ENCODE measurements at places on chromosomes 2 and 18.

DNA sequence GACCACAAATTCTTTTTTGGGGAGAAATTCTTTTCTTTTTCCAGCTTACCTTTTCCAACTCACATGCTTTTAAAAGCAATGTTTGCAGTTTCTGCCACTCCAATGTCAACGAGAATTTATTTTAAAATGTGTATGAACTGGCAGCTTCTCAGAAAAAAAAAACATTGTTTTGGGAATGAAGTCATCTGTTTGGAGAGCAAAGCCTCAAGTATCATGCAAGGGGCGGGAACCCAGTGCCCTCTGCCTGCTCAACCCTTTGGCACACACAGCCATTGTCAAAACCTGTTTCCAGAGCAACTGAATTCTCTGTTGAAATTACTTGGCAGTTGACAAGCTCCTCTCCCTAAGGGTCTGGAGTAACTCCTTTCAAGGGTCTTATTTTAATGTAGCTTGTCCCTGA lies 128.5 kb downstream of the QPCT start:
- DNase-seq = no peak

DNA sequence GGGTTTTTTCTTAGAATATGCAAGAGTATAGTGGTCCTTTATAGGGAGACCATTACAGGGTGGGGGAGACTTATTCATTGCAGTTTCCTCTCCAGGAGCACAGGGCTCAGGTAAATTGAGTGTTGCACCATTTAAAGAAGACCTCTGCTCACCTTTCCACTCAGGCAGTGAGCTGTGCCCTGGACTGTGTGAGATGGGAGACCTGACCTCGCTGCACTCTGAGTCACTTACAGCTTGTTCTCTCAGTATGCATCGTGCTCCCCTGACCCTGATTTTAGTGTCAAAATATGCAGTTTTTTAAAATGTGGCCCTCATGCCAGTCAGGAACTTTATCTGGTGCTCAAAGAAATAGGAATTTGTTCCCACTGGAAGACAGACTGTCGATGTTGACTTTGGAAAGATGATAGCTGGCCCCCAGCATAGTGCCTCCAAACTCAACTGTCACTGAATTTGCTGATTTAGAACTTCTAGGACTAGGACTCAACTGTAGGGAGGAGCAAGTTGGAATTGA lies 146.7 kb upstream of the EPAS1 start:
- no peak for DNase-seq

DNA sequence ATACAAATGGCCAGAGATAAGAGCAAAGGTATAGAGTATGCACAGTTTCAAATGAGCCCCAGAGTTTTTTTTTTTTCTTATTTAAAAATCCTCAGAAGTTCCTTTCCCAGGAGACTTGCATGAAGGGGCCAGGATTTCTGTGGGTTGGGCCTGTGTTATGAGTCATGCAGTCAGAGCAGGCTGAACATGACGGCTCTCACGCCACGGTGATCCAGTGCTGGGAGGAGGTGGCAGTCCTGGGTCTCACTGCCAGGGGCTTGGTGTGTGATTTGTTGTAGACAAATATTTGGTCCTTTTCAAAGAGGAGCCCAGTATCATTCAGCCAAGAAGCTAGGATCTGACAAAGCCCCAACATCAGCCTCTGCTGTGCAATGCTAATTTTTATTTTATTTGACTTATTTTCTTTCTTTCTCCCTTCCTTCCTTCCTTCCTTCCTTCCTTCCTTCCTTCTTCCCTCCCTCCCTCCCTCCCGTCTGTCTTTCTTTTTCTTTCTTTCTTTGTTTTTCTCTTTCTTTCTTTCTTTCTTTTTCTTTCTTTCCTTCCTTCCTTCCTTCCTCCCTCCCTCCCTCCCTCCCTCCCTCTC lies 10.4 kb upstream of the KCNE4 start:
- DNase-seq = no peak

DNA sequence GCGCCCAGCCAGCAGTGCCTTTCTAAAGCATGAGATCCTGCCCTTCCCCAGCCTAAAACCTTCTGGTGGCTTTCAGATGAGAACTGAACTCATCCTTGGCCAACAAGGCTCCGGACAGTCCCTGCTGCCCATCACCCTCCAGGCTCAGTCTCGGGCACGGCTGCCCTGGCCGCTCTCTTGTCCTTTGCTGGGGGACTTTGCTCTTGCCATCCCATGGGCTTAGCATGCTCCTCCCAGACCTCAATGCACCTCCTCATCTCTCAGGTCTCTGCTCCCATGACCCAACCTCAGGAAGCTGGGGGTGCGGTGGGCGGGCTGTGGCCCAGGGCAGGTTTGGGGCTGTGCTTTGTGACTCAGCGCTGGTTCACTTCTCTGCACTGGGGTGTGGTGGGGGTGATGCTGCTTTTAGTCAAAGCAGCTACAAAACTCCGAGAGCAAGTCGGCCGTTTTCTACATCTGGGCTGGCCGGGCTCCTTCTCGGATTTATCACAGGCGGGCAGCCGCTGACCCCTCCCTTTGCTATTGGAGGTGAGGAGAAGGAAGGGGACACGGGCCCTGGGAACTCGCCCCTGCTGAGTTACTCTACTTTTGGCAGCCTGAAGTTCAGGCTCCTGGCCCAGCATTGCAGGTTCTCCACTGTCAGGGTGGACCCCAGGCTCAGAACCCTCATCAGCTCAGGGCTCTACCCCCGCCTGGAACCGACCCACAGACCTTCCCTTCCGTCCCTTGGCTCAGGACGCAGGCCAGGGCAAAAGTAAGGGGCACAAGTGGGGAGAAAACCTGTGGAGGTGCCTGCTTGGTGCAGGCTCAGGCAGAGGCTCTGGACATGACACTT lies 90.6 kb upstream of the TAF1B start:
- peak; percentile 50 for DNase-seq

GRCh38 chr2:112709703-112710102 lies 11.1 kb upstream of the NT5DC4 start:
- no peak for DNase-seq

DNA sequence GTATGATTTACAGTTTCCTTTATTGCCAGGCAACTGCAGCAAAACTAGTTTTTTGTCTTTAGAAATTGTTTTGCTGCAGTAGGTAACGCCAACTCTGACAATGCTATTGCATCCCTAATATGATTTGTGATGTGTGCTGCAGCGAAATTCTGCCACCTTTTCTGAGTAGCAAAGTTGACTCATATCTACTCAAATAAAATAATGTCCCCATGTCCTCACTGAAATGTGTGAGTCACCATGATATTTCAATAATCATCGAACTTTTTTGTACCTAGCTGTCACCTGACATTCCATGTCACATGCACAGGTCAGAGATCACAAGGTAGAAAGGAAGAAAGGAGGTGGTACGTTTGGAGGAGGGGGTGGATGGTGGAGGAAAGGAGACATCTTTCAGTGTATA lies 205.0 kb downstream of the RAD51AP2 start:
- DNase-seq = no peak

GRCh38 chr2:195695002-195695631 lies 38.1 kb downstream of the SLC39A10 start:
- DNase-seq = no peak

All from stimulated activated CD8-positive, alpha-beta memory T cell treated with anti-CD3 and anti-CD28 coated beads, Interleukin-7, amount 100 ng/mL, for 1 hour (primary cell).